ENCODE measurements at places on chromosomes 4 and X.
A peak's percentile ranks its signal among the peaks of the same experiment; 100 is the strongest.

GRCh38 chr4:105129286-105130040 lies 17.2 kb upstream of the TET2 start:
- no peak for DNase-seq

GRCh38 chr4:25163196-25163595 lies 2.9 kb upstream of the SEPSECS start:
- DNase-seq, result no peak

- DNase-seq, result no peak
These were observed 4.5 kb downstream of the BMX start for GRCh38 chrX:15505101-15505500.

DNA sequence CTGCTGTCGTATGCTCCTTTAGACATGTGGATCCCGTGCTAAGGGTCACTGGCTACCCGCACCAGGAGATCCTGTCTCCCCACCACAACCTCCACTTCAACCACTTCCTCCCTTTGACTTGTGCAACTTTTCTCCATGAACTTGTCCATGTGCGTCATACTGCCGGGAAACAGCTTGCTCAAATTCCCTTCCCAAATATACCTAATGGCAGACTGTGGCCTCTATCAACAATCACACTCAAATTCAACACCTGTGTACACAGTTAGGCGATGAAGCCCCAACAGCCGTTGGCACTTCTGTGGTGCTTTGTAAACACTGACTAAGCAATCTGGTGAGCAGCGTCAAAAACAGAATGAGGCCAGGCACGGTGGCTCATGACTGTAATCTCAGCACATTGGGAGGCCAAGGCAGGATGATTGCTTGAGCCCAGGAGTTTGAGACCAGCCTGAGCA lies 49.5 kb downstream of the CD99L2 start:
- DNase-seq, result no peak

DNA sequence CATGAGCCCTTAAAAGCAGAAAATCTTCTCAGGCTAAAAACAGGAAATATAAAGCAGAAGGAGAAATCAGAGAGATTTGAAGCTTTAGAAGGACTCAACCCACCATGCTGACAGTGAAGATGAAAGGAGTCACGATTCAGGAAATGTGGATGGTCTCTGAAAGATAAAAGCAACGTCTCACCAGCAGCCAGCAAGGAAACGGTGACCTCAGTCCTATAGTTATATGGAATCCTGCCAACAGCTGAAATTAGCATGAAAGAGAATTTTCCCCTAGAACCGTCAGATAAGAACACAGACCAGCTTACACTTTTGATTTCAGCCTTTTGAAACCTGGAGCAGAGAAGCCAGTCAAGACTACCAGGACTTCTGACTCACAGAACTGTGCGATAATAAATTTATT lies 715.7 kb upstream of the HTR2C start:
- no peak for DNase-seq

DNA sequence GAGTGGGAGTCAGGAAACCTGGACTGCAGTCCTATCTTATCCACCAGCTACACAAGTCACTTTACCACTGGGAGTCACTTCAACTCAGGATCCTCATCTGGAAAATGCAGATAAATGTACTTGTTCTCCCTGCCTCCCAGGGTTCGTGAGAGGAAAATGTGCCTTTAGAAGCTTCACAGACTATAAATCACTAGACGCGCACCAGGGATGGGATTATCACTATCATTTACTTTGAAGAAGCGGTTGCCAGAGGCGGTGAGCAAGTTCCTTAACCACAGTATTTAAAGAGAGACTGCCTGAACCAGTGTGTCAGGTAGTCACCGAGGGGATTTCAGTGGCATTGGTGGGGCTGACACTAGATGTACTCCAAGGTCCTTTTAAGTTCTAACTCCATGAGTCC lies 219.5 kb downstream of the HS6ST2 start:
- DNase-seq, result no peak

GRCh38 chr4:117560329-117560728 lies 474.0 kb upstream of the NDST3 start:
- no peak for DNase-seq

DNA sequence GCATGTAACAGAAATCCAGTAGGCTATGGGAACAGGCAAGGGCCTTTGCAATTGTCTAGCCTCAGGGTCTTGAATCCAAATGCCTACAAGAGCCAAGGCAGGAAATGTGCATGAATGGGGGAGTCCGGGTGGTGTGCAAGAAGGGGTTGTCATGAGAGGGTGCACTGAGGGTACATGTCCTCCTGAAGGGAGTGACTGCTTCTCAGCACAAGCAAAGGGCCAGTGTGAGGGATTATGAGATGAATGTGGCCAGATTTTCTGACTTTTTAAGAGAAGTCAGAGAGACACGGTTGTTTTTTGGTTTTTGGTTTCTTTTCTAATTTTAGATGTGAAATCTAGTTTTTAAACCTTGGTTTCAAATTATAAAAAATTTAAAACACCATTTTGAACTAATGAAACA lies 76.5 kb upstream of the LSM6 start:
- DNase-seq, result no peak

DNA sequence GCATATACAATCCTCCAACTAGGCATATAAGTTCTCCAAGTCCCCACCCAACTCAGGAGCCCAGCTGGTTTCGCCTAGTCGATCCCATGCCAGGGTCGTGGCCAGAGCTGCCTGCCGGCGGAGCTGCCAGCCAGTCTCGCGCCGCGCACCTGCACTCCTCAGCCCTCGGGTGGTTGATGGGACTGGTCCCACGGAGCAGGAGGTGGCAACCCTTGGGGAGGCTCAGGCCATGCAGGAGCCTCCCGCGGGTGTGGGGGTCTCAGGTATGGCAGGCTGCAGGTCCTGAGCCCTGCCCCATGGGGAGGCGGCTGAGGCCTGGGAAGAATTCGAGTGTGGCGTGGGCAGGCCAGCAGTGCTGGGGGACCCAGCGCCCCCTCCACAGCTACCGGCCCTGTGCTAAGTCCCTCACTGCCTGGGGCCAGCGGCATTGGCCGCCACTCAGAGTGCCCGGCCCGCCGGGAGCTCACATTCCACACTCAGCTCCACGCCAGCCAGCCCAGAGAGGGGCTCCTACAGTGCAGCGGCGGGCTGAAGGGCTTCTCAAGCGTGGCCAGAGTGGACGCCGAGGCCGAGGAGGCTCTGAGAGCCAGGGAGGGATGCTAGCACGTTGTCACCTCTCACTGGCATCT lies 1086.4 kb upstream of the PCDH10 start:
- no peak for DNase-seq

DNA sequence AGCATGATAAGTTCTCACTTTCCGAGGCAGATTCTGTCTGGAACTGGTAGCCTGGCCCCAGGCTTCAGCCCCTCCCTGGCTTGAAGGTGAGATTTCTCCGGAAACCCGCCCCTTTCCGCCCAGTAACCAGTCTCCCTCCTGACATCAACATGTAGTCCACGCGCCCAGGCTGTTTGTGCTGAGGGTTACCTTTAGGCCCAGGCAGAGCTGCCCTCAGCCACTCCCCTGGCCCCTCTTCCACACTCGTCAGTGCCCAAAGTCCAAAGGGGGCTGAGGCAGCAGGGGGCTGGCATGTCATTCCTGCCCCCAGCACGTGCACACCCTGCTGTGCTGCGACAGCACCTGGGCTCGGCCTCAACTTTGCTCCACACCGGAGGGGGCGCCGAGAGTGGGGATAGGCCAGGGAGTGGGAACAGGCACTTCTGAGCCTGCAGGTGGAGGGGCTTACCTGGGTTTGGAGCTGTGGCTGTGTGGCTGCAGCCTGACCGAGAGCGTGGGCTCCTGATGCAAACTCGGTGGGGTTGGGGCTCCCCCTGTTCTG lies 69.5 kb upstream of the ANK2 start:
- no peak for DNase-seq

- DNase-seq, result no peak
These were observed 13.2 kb downstream of the TAPT1 start for GRCh38 chr4:16213121-16213520.

DNA sequence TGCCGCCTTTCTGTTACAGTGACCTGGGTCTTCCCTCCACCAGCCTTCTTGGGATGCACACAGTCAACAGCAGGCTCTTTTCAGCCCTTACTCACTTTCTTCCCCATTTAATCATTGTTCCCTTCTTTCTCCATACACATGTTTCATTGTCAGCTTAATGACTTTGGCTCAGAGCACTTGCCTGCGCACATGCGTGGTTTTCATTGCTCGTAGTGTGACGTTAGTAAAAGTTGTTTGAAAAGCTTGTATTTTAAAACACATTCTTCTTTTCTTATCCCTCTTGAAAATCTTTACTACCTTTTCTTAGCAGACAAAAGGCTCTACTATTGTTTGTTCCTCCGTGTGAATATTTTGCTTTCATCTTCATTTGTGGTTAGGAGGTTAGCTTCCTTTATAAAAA lies 19.7 kb upstream of the SCOC start:
- no peak for DNase-seq

DNA sequence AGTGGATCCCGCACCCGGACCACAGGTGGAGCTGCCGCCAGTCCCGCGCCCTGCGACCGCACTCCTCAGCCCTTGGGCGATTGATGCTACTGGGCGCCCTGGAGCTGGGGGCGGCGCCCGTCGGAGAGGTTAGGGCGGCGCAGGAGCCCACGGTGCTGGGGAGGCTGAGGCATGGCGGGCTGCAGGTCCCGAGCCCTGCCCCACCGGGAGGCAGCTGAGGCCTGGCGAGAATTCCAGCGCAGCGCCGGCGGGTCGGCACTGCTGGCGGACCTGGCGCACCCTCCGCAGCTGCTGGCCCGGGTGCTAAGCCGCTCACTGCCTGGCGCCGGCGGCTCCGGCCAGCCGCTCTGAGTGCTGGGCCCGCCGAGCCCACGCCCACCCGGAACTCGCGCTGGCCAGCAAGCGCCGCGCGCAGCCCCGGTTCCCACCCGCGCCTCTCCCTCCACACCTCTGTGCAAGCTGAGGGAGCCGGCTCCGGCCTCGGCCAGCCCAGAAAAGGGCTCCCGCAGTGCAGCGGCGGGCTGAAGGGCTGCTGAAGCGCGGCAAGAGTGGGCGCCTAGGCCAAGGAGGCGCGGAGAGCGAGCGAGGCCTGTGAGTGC lies 1256.5 kb downstream of the STIM2 start:
- no peak for DNase-seq

- DNase-seq, result peak; percentile 19
These were observed 581 bp downstream of the DNAJB14 start for GRCh38 chr4:99945718-99946355.

Data from T-helper 17 cell (primary cell).